Activated naive CD4-positive, alpha-beta T cell treated with anti-CD3 and anti-CD28 coated beads, Interleukin-2, amount 50 U/mL, for 72 hours (primary cell): ENCODE measurements at places on chromosomes 1 and 21. TPM values are rescaled to one million over a fixed set of nuclear protein-coding genes. Genes with fewer than 3 reads are reported as not detected.

ARHGAP30 gene
- 116 TPM for total RNA-seq

GRCh38 chr1:63867429-63868176 lies 93.8 kb downstream of the ROR1 start:
- no peak for DNase-seq

- DNase-seq = peak; percentile 65
These were observed 106.7 kb downstream of the SLC45A1 start for GRCh38 chr1:8424539-8425116.

DNA sequence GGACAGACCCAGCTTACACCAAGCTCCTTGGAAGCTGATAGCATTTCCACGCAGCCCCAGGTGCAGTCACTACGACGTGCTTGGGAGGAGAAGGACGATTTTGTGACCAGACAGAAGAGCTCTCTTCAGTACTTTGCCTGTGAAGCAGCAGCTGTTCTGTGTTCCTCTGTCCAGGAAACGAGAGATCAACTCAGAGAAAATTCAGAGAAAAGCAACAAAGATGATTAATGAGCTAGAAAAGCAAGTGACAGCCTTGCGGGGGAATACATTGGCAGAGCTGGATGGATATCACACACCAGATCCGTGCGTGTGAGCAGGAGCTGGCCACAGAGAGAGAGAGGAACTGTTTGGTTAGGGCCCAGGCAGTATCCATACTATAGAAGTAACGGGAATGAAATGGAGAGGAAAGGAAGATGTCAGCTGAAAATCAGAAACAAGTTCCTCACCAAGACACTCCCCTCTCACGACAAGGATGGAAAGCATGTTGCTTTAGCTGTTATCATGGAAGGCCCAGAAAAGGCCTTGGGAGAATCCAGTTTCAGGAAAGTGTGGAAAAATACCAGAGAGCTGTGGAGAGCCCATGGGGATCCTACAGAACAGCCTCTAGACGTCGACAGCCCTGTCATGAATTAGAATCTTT lies 106.2 kb downstream of the TOMM20 start:
- DNase-seq = no peak

DNA sequence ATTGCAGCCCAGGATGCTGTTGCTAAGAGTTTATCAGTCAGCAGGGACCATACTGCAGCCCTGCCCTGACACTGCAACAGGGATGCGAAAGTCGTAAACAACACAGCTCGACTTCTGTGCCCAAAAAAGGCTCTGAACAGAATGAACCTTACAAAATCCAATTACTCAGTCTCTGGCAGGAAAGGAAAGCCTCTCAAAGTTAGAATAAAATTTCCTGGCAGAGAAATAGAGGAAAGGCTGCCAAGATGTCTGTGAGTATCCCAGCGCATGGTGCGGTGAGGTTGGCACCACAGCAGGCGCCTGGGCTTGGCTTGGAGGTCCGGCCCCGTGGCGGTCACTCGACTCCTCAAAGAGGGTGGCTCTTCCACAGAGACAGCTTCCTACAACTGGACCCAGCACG lies 185.8 kb downstream of the PCP4 start:
- no peak for DNase-seq

DNAJC6 gene
- 3.1 TPM for total RNA-seq

DNA sequence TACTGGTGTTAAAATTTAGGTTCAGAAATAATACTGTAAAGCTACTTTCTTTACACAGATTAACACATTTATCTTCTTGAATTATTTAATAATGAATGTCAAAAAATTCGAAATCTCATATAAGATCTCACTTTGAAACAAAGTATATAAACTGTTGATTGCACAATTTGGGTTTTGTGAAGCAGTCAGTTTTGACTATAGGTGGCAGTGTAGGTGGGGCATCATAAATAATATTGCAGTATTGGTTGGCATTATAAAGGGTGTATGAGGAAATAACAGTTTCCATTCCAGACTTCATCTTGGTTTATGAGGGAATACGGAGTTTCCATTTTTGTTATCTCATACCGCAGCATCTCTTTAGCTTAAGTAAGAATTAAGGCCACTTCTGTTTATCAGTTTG lies 49.9 kb downstream of the SUCO start:
- no peak for DNase-seq
